ENCODE measurements at places on chromosomes 16 and 17.
A peak's percentile ranks its signal among the peaks of the same experiment; 100 is the strongest.

GRCh38 chr17:73430848-73431247, 119.0 kb upstream of the CDC42EP4 start:
- no peak for DNase-seq

GRCh38 chr17:76670718-76671122, 27.2 kb upstream of the ST6GALNAC1 start:
- no peak for DNase-seq

- DNase-seq = no peak
Observed at GRCh38 chr17:15278924-15279477, 13.9 kb upstream of the PMP22 start.

- no peak for DNase-seq
Observed at GRCh38 chr16:35306915-35307314, 1847.5 kb downstream of the TP53TG3F start.

DNA sequence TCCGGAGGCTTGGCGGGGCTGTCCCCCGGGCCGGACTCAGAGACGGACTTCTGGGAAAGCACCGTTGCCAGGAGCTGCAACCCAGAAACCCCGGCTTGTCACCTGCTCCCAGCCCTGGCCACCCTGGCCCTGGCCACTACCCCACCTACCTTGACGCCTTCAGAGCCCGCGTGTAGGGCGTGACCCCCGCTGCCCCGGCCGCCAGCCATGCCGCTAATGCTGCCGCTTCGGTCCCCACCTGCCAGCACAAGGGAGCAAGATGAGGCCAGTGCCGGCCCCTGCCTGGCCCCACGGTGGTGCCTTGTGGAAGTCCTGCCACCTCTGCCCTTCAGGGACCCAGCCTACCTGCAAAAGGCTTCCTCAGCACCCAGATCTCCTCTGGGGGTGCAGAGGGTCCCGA, 11.4 kb downstream of the CASKIN1 start:
- DNase-seq = no peak

- DNase-seq = peak; percentile 18
Observed at GRCh38 chr17:67602974-67603373, 114.8 kb upstream of the NOL11 start.

- no peak for DNase-seq
Observed at GRCh38 chr16:49546735-49547134, 173.1 kb downstream of the C16orf78 start.

DNA sequence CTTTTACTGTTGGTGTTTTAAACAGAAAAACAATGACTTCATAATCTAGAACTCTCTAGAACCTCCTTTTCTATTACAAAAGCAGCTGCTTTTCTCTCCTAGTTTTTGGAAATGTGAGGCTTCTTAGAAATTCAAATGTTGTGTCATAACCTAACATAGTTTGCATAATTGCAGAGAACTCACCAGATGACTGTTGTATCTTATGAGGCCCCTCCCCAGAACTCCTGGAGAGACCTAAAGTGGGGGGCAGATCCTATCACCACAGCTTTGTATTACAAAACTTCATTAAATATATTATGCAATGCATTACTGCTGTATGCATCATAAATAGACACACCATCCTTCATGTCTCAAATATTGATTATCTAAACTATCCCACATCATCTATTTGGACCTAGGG, 538.7 kb upstream of the HSBP1 start:
- no peak for DNase-seq

DNA sequence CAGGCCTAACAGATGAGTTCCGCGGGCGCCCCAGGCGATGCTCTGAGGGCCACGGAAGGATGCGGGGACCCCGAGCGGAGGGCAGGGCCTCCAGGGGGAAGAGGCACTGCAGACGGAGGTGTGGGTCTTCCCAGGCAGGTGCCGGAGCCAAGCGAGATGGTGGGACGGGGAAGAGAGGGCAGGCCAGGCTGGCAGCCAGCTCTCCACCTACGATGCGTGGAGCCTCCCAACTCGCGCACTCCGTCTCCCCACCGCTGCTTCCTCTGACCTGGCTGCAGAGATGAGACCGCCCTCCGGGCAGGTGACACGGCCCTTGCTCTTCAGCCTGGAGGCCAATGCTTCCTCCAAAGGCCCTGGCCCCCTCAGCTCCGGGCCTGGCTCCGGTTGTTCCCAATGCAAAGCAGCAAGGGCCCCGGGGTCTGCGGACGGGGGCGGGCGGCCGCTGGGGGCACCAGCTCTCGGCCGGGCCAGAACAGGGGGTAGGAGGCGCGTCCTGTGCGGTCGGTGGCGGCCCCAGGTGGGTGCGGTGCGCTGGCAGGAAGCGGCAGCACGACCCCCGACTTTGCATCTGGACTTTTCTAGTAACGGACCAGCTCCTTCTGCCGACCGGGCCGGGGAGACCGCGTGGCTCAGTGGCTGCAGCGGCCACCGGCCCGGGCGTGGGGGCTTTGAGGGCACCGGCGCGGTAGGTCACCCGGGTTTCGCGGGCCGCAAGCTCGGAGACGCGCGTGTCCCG, 1.5 kb upstream of the SOX8 start:
- no peak for DNase-seq

DNA sequence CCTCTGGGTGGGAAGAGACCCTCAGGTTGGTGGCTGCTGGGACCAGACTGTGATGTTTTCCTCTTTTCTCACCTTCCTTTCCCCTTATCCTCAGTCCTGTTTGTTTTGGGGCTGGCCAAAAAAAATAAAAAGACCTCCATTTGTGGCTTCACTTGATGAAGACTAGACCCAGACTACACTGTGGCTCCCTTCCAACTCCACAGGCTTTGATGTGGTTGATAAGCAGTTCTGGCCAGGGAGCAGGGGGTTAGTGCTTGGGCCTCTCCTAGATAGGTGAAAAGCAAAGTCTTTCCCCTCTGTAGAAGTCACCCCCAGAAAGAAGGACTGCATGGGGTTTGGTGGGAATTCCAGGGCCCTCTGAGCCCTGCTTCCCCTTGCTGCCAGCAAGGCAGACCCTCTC, 11.2 kb upstream of the ADAM11 start:
- no peak for DNase-seq

GRCh38 chr17:43469145-43469544, 14.6 kb upstream of the DHX8 start:
- no peak for DNase-seq

DNA sequence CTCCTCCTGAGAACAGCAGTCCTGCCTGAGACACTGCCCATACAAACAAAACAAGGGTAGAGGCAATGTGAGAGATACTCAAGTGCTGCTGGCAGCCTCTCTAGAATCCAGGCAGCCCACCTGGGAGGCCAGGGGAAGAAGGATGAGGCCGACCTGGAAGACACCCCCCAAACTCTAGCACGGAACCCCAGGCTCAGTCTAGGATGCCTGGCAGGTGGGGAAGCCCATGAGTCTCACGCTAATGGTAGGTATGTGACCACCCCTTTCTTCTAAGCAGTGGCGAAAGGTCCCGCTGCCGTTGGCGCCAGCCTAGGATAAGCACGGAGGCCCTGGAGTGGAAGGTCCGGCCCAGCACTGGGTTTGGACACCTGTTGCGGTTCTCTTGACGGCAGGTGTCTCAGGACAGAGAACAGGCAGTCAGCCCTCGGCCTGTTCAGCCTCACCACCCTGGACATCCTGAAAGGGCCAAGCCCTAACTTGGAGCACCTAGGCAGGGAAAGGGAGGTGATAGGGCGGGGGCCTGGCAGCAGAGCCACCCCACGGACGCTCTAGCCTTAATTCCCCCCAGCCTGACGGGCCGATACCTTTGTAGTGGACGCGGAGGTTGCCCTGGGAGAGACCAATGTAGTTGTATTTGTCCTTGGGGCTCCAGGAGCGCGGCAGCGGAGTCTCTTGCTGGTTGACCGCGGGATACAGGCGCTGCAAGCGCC, 487 bp downstream of the RANBP10 start:
- peak; percentile 1 for DNase-seq

GRCh38 chr17:9292561-9292941, 271.2 kb downstream of the NTN1 start:
- no peak for DNase-seq

DNA sequence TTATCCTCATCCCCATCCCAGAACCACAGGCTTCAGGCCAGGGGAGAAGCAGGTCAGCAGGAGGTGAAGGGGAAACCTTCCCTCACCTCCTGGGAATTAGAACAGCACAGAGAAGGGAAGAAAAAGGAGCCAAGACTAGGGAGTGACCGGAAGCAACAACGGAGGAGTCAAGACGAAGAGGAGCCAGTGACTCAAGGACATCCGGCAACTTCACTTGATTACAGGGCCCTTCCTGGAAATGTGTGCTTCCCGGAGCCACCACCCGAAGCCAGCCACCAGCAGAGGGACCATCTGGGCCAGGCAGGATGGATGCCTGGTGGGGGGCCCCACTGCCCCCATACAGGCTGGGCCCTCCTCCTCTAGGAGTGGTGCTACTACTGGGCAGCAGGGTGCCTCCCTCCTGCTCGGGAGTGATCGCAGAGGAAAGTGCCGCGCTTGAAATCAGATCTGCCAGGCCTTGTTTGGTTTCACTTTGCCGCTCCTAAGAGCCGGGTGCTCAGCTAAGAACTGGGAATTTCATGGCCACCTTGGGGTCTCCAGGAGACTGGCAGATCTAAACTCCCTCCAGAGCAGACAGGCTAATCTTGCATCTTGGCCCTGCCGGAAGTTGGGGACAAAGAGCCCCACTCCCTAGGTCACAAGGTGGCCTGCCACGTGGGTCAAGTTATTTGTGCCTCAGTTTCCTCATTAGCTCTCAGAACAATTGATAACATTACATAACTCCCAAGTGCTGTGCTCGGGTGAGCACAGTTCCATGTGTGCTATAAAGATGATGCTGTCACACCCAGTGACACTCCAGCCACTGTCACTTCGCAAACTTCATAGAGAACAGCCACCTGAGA, 6.6 kb downstream of the CDC42EP4 start:
- DNase-seq = no peak

GRCh38 chr17:74426551-74427047, 5.3 kb upstream of the GPRC5C start:
- DNase-seq = no peak

- DNase-seq = peak; percentile 6
Observed at GRCh38 chr17:72719578-72720493, 372.7 kb downstream of the SLC39A11 start.

GRCh38 chr17:79082311-79083190, 7.9 kb downstream of the ENGASE start:
- DNase-seq = peak; percentile 21

- DNase-seq = no peak
Observed at GRCh38 chr17:6928193-6928592, 67.7 kb upstream of the ALOX12 start.

- peak; percentile 44 for DNase-seq
Observed at GRCh38 chr17:81537343-81537855, 9.2 kb downstream of the FSCN2 start.

DNA sequence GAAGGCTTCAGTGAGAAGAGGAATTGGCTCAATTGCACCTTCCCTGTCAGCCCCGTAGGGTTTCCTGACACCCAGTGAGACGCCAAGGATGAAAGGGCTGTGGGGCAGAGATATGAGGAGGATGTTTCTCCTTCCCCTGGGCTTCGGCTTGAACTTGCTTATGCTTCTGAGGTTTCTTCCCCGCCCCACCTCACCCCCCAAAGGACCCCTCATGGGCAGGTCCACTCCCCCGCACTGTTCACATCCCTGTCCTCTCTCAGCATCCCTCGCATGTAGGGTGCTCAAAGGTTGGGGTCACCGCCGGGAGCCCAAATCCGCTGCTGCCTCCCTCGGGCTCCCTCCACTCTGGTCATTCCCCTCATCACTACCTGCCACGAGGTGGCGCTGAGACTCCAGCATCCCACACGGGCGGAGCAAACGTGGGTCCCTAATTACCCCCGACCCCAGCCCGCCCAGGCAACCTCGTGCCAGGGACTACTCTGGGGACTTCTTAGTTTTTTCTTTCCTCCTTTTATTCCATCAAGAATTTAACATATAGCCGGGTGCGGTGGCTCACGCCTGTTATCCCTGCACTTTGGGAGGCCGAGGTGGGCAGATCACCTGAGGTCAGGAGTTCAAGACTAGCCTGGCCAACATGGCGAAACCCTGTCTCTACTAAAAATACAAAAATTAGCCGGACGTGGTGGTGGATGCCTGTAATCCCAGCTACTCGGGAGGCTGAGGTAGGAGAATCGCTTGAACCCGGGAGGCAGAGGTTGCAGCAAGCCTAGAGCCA, 3.3 kb upstream of the TRARG1 start:
- DNase-seq = peak; percentile 73

DNA sequence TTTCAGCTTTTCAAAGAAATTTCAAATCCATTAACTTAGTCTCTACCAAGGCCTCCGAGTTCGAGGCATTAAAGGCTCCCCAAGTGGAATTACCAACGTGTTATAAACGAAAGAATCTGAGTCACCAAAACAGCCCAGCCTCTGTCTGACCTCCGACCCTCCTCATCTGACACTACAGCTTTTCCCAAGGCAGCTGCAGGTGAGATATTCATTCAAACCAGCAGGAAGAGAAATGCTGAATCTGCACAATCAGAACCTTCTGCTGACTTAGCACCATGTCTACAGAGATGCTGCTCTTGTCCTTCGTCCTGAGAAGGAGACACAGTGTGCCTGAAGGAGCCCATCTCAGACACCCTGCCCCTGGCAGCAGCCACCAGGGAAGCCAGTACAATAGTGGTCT, 30.5 kb downstream of the GRIN2A start:
- DNase-seq = no peak

DNA sequence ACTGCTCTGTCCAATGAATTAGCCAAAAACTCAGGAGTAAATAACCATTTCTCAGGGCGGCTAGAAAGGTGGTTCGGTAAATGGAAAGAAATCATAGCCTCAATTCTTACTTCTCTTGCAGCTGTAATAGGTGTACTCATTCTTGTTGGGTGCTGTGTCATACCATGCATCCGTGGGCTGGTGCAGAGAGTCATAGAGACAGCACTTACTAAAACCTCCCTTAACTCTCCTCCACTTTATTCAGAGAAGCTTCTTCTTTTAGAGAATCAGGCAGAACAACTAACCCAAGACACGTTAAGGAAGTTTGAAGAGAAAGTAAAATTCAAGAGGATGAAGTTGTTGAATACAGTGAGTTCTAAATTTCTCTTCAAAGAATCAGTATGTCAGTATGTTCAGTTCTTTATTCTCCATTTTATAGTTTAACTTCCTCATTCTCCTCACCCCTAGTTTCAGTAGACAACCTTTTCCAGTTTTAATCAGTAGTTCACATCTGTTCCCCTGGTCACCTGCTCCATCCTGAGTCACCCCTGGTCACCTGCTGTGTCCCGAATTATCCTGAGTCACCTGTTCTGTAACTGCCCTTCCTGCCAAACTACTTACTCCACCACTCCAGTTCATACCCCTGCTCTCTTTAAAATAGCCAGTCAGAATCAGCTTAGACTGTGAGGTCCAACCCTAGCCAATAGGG, 85.9 kb downstream of the EMP2 start:
- DNase-seq = no peak

GRCh38 chr17:27414271-27414670, 42.0 kb upstream of the KSR1 start:
- no peak for DNase-seq

GRCh38 chr16:75580-76501, 2.2 kb upstream of the MPG start:
- DNase-seq = no peak

All from stimulated activated CD4-positive, alpha-beta T cell treated with anti-CD3 and anti-CD28 coated beads, Interleukin-4, amount 100 ng/mL, for 4 hours (primary cell).